ENCODE measurements at places on chromosomes 6 and 20.

- DNase-seq: no peak
These were observed 140.3 kb downstream of the BCAS1 start for GRCh38 chr20:53929974-53930650.

DNA sequence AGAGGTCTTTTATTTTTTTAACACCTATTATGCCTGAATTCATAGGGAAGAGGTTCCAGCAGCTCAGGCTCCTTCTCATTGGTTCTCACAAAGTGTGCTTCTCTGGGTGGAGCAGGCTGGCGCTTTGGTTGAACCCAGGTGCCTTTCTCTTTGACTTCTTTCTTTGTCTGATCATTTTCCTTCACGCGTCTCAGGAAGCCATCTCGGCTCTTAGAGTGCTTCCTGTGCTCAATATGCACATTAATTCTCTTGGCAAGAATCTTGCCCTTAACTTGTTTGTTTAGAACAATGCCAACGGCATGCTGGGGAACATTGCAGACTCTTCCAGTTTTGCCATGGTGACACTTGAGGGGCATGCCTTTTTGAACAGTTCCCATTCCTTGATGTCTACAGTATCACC is 44.2 kb upstream of the RNF24 start:
- DNase-seq: no peak

- peak; percentile 91 for DNase-seq
These were observed 27.5 kb upstream of the AFDN start for GRCh38 chr6:167799033-167799821.

DNA sequence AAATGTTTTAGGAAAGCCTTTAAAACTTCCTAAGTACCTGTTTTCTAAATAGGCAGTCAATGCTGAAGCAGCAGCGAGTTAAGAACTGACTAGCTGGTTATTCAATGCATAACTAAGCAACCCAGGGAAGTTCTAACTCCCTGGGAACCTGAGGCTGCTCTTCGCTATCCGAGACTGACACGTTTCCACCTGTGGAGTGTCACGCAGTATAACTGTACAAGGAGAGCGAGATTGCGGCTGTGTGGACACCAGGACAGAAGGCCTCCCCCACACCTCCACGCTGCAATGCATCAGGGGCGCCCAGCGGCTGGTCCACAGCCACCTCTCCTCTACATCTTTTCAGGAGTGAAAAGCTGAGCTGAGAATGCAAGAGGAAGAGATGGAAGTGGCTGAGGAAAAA is 8.0 kb downstream of the PXDC1 start:
- DNase-seq: no peak

DNA sequence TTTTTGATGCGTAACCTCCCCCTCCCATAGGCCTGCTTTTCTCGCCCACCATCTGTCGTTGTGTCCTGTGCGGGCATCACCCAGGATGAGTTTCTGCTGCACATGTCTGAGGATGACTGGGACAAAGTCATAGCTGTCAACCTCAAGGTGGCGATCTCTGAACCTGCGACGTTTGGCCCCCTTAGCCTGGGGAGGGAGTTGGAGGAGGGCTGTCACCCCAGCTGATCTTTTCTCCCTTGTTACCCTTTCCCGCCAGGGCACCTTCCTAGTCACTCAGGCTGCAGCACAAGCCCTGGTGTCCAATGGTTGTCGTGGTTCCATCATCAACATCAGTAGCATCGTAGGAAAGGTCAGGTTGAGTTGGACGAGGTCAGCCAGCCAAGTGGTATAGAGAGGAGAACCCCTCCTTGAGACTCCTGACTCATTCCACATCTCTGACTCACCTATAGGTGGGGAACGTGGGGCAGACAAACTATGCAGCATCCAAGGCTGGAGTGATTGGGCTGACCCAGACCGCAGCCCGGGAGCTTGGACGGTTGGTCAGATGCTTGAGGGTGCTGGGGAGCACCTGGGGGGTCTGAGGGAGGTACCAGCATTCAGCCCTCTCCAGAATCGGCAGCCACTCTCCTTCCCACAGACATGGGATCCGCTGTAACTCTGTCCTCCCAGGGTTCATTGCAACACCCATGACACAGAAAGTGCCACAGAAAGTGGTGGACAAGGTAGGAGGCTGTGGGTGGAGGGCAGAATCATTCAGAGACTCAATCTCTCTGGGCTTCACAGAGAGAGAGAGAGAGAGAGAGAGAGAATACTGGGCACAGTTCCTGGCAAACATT is 954 bp downstream of the HSD17B8 start:
- no peak for DNase-seq

- DNase-seq: no peak
These were observed 176.7 kb upstream of the COL21A1 start for GRCh38 chr6:56424064-56424463.

- no peak for DNase-seq
These were observed 14.8 kb downstream of the LY86 start for GRCh38 chr6:6603317-6603716.

DNA sequence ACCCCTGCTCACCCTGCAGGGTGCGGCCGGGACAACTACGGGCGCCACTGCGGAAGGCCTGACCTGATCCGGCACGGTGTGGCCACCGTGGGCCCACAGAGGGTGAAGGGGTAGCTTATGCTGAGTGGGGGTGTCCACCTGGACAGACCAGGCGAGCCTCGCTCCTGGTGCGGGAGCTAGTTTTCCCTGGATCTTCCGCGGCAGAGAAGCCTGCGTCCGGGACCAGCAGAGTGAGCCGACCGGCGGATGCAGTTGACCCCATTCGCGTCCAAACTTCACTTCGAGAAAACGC is 38.2 kb downstream of the NCR2 start:
- DNase-seq: peak; percentile 39

DNA sequence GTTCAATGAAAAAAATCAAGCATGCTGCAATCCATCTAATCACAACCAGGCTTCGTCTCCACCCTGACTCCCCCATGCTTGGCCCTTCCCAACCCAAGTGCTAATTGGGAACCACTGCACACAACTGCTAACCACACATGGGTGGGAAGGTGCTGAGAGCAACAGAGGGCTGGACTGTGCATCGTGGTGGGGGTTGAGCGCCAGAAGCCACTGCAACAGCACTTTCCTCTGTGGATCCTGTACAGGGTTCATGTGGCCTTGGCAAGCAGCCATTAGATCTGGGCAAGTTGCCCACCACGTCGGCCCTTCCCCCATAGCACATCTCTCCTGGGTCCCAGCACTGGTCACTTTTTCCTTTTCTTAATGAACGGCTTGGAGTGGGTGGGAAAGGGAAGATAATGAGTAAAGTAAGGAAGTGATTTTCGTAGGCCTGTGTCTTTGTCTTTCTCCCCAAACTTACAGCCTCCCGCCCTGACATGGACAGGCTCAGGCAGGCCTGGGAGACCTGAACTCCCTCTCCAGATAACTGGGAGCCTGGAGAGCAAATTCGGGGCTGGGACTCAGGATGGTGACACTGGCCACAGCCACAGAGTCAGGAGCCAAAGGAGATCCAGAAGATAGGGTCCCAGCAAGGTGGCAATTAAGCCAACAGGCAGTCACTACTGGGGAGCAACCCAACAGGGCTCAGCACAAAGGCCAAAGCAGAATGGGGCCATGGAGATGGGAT is 34.4 kb upstream of the MRPS10 start:
- no peak for DNase-seq

- no peak for DNase-seq
These were observed 98.8 kb downstream of the SASH1 start for GRCh38 chr6:148441454-148441911.

DNA sequence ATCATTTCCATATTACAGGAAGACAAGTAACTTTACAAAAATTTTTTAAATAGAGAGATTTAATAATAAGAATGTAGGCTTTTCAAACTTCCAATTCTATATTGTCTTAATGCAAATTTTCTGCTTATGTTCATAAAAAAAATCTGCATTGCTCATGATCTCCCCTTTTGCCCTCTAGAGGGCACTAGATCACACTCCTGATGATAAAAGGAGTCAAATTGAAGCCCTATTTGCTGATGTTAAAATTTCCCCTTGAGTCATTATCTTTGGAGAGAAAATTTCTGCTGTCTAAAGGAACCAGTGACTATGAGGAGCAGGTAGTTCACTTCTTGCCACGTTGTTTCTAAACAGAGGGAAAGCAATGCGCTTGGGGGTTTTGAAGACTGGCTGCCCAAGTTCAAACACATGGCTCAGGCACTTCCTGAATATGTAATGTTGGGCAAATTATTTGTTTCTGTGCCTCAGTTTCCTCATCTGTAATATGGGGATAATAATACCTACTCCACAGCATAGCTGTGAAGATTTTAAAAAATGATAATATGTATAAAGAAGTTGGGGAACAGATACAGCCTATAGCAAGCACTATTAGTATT is 874.2 kb downstream of the TFAP2A start:
- peak; percentile 37 for DNase-seq

GRCh38 chr6:166463359-166464067 is 80.8 kb upstream of the MPC1 start:
- no peak for DNase-seq

DNA sequence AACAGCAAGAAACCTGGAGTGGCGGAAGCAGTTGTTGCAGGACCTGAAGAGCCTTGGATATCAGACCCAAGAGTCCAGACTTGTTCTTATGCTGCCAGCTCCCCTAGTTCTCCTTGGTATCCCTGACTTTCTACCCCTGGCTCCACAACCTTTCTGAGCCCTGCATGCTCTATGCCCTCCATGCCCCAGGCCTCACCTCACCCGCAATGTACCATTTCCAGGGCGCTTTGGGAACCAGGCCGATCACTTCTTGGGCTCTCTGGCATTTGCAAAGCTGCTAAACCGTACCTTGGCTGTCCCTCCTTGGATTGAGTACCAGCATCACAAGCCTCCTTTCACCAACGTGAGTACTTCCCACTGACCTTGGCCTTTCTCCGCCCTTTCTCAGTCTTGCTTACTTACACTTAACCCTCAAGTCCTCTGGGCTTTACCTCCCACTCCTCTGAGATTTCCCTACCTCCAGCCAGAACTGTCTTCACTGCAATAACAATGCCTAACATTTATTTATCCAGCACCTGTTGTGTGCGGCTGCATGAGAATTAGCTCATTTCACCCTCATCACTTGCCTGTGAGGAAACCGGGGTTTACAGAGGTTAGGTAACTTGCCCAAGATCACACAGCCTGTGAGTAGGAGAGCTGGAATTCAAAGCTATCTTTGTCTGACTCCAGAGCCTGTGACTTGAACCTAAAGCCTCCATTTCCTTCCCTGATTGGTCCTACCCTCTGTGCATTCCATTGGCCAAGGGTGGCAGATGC is 2.3 kb downstream of the POFUT1 start:
- no peak for DNase-seq

- peak; percentile 59 for DNase-seq
These were observed 26.0 kb upstream of the CRIP3 start for GRCh38 chr6:43334466-43335095.

DNA sequence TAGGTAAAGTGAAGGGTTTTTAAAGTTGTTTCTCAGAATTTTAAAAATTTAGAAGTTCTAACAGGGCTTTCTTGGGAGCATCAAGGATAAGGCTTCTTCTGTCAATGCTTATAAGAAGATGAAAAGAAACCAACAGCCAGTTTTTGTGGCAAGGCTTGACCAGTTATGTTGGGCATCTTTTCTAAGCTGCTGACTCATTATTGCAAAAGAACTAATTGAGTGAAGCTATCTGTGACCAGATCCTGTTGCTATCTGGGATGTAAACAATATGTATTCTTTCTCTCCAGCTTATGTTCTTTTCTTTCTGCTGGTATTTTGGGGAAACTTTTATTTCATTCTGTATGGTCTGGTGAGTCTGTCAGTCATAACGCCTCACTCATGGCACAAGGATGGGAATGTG is 643.8 kb downstream of the HDGFL1 start:
- no peak for DNase-seq

- DNase-seq: no peak
These were observed 32.7 kb downstream of the CD109 start for GRCh38 chr6:73728548-73729205.

- no peak for DNase-seq
These were observed 406.2 kb upstream of the JAG1 start for GRCh38 chr20:11080010-11080409.

GRCh38 chr20:20697325-20697845 is 15.1 kb downstream of the RALGAPA2 start:
- no peak for DNase-seq

- no peak for DNase-seq
These were observed 73.6 kb downstream of the RSPH3 start for GRCh38 chr6:158926414-158926813.

DNA sequence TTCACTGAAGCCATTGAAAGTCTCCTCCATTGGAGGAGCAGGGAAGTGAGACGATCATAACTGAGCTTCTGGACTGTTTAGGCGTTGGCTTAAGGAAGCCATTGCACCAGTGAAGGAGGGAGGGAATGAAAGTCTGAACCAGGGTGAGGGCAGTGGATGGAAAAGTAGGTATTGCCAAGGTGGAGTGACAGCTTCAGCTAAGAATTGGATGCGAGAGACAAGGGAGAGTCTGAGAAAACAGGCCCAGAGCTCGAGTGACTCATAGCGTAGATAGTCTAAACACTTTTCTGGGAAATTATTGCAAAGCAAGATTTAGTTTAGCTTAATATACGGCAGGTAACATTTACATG is 4.5 kb downstream of the DSP start:
- DNase-seq: no peak

DNA sequence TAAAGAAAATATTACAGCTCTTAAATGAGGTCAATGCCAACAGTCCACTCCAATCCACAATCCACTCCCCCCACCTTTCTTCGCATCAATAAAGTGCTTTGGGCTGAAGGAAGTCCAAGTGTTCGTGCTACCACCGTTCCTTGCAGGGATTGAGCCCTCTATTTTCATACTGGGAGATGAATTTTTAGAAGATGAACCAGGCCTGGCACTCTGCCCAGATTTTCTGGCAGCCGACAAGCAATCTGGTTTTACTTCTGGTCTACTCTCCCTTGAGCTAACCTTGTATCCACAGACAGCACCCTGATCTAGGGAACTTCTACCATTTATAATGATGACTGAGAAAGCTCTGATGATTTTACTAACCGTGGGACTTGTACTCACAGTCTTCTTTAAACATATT is 72.3 kb downstream of the BTBD9 start:
- DNase-seq: peak; percentile 50

GRCh38 chr20:50585678-50586077 is 75.5 kb downstream of the PTPN1 start:
- DNase-seq: no peak

DNA sequence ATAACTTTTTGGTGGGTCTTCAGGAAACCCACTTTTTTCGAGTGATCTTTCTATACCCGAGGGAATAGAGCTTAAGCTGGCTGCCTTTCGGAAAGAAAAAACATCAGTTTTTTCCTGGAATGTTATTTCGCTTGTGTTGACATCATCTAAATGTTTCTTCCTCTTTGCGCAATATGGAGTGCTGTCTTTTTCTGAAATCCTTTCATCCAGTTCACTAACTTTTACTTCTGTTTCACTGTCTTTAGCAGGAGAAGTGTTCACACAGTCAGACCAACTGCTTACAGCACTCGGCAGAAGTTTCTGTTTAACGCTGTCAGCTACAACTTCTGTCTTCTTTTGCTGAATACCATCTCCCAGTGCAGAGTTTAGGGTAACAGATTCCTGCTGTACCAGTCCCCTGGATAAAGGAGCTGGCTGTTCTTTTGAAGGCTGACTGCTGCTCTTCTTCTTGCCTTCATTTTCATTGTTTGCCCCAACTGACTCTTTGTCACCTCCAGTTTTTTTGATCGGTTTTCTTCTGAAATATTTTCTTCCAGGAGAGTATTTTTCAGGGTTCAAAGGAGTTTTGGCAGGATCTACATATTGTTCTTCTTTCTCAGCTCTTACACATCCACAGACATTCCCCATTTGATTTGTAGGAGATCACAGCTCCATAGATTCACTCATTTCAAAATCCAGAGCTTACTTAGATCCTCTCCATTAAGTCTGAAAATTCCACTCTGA is 50.0 kb upstream of the DST start:
- DNase-seq: no peak

GRCh38 chr20:37564388-37565133 is 36.9 kb upstream of the BLCAP start:
- peak; percentile 95 for DNase-seq

GRCh38 chr6:27867945-27868300 is 44.3 kb downstream of the OR2B2 start:
- DNase-seq: no peak
